ENCODE measurements at places on chromosomes 2 and 18. TPM values are rescaled to one million over a fixed set of nuclear protein-coding genes. Genes with fewer than 3 reads are reported as not detected.

The CTAGE1 gene
- not detected for polyA plus RNA-seq

The VWC2L gene
- not detected for polyA plus RNA-seq

The CD8A gene
- not detected for polyA plus RNA-seq

The CPS1 gene
- polyA plus RNA-seq: not detected

The ALKAL2 gene
- 1.1 TPM for polyA plus RNA-seq

The RIT2 gene
- not detected for polyA plus RNA-seq

The MDH1B gene
- not detected for polyA plus RNA-seq

The DLGAP1 gene
- polyA plus RNA-seq: 0.32 TPM

The GPR75 gene
- not detected for polyA plus RNA-seq

The FAM237A gene
- not detected for polyA plus RNA-seq

The TCF23 gene
- not detected for polyA plus RNA-seq

The NETO1 gene
- 17.6 TPM for polyA plus RNA-seq

The GRHL1 gene
- polyA plus RNA-seq: 0.89 TPM

The TMEFF2 gene
- polyA plus RNA-seq: not detected

The AFF3 gene
- polyA plus RNA-seq: 255 TPM

The COBLL1 gene
- 86.5 TPM for polyA plus RNA-seq

The CD8B gene
- polyA plus RNA-seq: 0.31 TPM

The MC2R gene
- not detected for polyA plus RNA-seq

The TP53I3 gene
- 1.2 TPM for polyA plus RNA-seq

The TUBA4B gene
- polyA plus RNA-seq: not detected

The MOGAT1 gene
- polyA plus RNA-seq: not detected

The TGFA gene
- polyA plus RNA-seq: not detected

The ANKRD23 gene
- 1.0 TPM for polyA plus RNA-seq

The IL36B gene
- not detected for polyA plus RNA-seq

The MBD5 gene
- 20.5 TPM for polyA plus RNA-seq

The VWA3B gene
- polyA plus RNA-seq: not detected

The ACTG2 gene
- polyA plus RNA-seq: not detected

The TMEM169 gene
- 1.1 TPM for polyA plus RNA-seq

The CYRIA gene
- polyA plus RNA-seq: 22.1 TPM

The HRH4 gene
- polyA plus RNA-seq: not detected

The ABCG8 gene
- not detected for polyA plus RNA-seq

The AOX1 gene
- polyA plus RNA-seq: not detected

The CMPK2 gene
- 1.9 TPM for polyA plus RNA-seq

The ADAM23 gene
- polyA plus RNA-seq: 2.4 TPM

The ERBB4 gene
- not detected for polyA plus RNA-seq

The MARCO gene
- polyA plus RNA-seq: not detected

The MTLN gene
- 59.7 TPM for polyA plus RNA-seq

The NEU2 gene
- polyA plus RNA-seq: not detected

The NAB1 gene
- polyA plus RNA-seq: 2.8 TPM

The PRSS56 gene
- not detected for polyA plus RNA-seq

The SLC9A4 gene
- not detected for polyA plus RNA-seq
